ENCODE measurements at places on chromosomes 6 and 20.

- no peak for DNase-seq
Observed at GRCh38 chr6:72940265-72940664, 285.0 kb downstream of the KHDC1L start.

- DNase-seq = no peak
Observed at GRCh38 chr20:50027611-50028105, 44.9 kb downstream of the SNAI1 start.

DNA sequence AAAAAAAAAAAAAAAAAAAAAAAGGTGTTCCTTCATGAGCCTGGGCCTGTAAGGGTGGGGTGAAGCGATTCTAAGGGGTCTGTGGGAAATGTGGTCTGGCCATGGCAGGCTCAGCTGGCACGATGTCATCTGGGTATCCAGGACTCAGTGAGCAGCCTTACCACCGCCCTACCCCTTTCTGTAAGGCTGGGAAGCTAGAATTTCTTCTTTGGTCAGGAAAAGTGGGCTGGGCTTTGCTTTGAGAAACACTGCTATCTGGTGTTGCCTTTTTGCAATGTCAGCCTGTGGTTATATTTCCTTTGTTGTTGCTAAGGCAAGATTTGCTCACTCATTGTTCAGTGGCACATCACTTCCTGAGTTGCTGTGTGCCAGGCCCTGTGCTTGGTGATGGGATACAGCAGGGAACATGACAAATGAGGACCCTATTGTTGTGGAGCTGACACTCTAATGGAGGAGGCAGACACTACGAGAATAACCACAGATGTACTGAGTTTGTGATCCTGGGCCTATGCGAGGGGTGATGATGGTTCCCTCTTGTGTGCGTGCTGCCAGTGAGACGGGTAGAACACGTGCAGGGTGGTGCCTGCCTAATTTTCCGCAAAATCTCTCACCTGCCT, 45.9 kb upstream of the ZNFX1 start:
- no peak for DNase-seq

DNA sequence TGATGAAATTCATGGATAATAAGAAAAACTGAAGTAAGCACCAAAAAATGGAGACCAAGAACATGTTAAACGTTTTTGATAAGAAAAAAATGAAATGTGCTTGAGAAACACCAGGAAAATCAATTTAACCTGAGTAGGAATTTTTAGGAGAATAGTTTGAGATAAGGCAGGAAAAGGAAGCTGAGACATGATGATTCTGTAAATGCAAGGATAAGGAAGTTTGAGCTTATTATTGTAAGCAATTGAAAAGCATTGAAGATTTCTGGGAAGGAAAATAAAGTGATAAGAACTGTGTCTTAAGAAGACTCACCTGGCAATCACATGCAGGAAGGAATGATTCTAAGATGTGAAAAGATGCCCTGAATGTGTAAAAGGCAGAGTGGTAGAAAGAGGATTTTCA, 66.6 kb downstream of the ALDH8A1 start:
- DNase-seq = no peak

DNA sequence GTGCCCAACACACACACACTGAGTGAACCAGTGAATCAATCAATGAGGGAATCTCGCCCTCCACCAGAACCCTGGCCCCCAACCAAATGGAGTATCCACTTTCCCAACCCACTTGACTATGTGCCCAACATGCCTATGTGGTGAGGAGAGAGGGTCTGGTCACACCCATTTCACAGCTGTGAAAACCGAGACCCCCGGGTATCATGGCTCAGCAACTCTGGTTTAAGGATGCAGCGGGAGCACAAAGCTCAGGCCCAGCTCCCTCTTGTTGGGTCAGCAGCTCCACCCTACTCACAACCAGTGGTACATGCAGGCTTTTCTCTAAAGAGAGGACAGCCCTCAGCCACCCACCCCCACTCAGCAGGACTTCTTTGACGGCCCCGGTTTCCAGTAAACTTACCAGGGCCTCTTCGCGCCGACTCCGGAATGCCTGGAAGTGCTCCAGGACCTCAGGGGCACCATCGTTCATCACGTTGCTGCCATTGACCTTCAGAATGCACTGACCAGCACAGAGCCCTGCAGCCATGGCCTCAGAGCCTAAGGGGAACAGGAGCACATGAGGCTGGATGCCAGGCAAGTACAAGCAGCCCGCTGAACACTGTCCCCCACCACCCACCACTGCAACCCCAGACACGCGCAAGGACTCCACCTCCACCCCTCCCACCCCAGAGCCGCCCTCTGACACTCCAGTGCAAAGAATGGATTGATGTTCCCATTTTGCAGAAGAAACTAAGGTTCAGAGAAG, 174.7 kb downstream of the PREX1 start:
- no peak for DNase-seq
